Activated naive CD8-positive, alpha-beta T cell treated with anti-CD3 and anti-CD28 coated beads for 36 hours (primary cell): ENCODE measurements at places on chromosomes 5 and 9. TPM values are rescaled to one million over a fixed set of nuclear protein-coding genes. Genes with fewer than 3 reads are reported as not detected.

Gene ANXA1
- 34.3 TPM for total RNA-seq

Gene FOXD4L5
- 0.10 TPM for total RNA-seq

Gene DND1
- 3.7 TPM for total RNA-seq

DNA sequence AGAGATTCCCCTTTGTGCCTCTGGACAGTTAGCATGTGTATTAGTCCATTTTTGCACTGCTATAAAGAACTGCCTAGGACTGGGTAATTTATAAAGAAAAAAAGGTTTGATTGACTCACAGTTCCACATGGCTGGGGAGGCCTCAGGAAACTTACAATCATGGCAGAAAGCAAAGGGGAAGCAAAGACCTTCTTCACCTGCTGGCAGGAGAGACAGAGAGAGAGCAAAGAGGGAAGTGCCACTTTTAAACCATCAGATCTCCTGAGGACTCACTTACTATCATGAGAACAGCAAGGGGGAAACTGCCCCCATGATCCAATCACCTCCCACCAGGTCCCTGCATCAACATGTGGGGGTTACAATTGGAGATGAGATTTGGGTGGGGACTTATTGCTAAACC, 6.0 kb downstream of the CFAP90 start:
- DNase-seq: no peak

DNA sequence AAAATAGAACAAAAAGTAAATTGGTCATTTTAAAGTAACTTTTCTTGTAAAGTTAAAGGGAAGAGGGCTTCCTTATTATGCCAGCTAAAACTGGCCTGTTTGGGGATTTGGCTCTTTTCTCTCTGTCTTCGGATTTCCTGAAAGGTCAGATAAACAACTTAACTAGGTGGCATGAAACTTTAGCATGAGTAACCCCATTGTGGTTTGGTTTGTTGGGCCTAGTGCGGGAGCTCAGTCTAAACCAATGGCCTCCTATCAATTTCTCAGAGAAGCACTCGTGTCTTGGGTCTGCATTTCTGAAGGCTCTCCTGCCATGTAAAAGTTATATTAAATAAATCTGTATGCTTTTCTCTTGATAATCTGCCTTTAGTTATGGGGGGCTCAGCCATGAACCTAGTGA, 48.5 kb upstream of the ANKH start:
- DNase-seq: no peak

- no peak for DNase-seq
Measured at GRCh38 chr5:86970361-86970760, 297.3 kb upstream of the RASA1 start.

DNA sequence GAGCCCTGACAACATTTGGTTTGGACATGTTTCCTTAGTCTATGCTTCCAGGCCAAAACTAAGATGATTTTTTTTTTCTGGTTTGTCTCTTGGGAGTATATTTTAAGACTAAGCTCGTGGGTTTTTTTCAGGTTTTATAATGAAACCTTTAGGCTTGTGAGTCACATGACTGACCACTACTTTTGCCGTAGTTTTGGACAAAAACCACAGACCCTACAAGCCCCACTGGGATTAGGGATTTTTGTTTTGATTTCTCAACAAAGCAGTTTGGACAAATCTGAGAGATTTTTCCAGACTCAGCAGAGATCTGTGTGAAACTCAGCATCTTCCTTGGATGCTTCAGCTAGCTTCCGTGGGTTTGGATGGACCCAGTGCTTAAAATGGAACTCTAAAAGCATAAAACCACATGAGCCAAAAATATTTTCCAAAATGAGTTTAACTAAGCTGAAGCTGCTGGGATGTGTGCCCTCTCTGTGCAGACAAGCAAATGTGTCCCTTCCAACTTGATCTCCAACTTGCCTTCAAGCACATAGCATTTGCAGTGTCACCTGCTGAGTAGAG, 70.3 kb upstream of the SMIM15 start:
- DNase-seq: no peak

- DNase-seq: no peak
Measured at GRCh38 chr5:1442222-1443145, 2.8 kb downstream of the SLC6A3 start.

DNA sequence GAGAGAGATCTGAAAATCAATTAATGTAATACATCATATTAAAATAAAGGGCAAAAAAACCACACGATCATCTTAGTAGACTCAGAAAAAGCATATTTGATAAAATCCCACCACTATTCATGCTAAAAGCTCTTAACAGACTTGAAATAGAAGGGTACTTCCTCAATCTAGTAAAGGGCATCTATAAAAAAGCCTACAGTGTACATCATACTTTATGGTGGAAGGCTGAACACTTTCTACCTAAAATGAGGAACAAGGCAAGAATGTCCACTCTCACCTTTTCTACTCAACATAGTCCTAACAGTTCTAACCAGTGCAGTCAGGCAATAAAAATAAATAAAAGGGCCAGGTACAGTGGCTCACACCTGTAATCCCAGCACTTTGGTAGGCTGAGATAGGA, 38.9 kb downstream of the POLK start:
- DNase-seq: no peak
